Stimulated activated CD8-positive, alpha-beta memory T cell treated with anti-CD3 and anti-CD28 coated beads, Interleukin-7, amount 100 ng/mL, for 1 hour (primary cell): ENCODE measurements at places on chromosomes 7 and 10.

DNA sequence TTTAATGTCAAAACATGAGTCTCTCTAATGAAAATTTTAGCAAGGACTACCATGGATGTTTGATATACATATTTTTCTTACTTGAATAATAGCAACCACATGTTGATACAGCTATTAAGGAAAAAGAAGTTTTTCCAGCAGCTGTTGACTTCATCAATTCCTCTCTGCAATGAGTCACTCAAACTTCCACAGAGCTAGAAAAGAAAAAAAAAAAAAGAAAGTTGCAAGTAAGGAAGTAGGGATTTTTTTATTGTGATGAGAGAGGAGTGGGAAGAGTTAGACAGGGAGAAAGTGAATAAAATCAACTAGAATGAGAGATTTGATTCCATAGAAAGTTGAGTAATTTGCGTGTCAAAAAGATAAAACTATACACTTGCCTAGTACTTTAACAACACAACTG lies 46.2 kb downstream of the CAV1 start:
- no peak for DNase-seq

GRCh38 chr10:8975535-8975934 lies 921.0 kb downstream of the GATA3 start:
- no peak for DNase-seq

- no peak for DNase-seq
Observed at GRCh38 chr10:44990965-44991364, 9.8 kb upstream of the ZNF22 start.

- DNase-seq, result no peak
Observed at GRCh38 chr10:78950656-78951587, 117.8 kb upstream of the ZMIZ1 start.

DNA sequence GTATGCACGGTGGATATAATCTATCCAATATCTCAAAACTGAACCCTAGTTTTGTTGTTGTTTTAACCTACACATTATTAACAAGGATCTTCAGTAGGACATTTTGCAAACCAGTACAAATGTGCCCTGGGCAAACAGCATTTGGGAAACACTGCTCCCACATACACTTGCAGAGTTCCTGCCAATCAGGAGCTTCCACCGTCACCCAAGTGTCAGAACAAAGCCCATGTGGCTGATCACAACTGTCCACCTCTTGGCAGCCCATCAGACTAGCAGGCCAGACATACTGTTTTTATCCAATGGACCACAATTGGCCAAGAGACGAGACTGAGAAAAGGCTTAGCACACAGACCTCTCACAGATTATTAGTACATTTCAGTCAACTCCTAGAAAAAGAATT lies 200.4 kb downstream of the FAM107B start:
- no peak for DNase-seq

DNA sequence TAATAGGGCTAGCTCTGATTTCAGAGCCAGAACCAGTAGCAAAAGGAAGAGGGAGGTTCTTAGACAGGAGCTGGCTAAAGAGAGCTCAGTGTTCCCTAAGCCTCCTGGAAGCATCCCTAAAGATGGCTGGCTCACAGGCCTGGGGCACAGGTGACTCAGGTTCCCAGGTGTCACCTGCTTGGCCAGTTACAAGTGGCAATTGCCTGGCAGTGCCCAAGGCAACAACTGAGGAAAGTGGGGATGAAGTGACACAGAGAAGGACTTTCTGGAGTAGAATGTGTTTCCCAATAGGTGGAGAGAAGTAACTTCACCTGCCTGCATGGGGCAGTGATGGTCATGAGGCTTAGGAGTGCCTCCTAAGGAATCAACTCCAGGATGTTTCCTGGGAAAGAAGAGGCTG lies 66.5 kb upstream of the EEPD1 start:
- no peak for DNase-seq

GRCh38 chr7:28784171-28784902 lies 173.8 kb downstream of the TRIL start:
- no peak for DNase-seq

DNA sequence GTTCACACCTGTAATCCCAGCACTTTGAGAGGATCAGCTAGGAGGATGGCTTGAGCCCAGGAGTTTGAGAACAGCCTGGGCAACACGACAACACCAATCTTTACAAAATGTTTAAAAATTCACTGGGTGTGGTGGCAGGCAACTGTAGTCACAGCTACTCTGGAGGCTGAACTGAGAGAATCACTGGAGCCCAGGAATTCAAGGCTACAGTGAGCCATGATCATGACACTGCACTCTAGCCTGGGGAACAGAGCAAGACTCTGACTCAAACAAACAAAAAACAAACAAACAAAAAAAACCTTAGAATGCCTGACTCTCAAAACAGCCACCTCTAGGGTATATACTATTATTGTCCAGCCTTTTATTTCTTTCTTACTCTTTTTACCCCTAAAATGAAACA lies 56.5 kb upstream of the PAPSS2 start:
- no peak for DNase-seq
